Kidney epithelial cell (primary cell): ENCODE measurements at places on chromosomes 6 and 20. TPM values are rescaled to one million over a fixed set of nuclear protein-coding genes. Genes with fewer than 3 reads are reported as not detected.

DNA sequence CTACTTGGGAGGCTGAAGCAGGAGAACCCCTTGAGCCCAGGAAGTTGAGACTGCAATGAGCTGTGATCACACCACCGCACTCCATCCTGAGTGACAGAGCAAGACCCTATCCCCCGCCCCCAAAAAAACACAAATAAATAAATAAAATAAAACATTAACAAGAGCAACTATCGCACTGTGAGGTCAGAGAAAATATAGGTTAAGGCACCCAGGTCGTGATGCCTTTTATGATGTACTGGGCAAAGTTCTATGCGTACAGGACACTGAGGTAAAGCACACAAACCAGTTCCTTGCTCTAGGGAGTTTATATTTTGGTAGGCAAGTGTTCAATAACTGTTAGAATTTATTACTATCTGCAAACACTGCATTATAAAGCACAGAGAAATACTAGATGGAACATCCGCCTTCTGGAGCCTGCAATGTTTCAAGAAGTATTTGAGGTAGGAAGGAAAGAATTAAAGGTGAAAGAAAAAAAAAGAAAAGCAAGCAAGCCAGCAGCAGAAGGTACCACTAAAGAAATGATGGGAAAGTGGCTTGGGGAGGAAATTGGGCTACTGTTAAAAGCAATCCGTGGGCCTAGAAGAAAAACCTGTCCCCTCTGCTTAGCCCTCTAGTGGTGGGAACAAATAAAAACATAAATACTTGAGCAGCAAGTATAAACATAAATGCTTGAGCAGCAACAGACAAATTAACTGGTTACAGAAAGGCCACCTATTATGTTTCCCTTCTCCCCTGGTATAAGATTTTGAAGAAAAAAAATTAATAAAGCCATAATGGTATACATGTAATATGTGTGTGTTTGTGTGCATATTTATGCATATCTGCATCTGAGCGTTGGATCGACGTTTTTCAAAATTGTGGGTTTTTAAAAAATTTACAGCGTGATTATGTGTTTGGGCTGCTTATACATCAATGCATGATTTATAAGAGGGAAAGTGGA lies 128.0 kb downstream of the PHACTR1 start:
- no peak for DNase-seq

- no peak for DNase-seq
Observed at GRCh38 chr20:62405981-62406513, 1.0 kb downstream of the CABLES2 start.

DNA sequence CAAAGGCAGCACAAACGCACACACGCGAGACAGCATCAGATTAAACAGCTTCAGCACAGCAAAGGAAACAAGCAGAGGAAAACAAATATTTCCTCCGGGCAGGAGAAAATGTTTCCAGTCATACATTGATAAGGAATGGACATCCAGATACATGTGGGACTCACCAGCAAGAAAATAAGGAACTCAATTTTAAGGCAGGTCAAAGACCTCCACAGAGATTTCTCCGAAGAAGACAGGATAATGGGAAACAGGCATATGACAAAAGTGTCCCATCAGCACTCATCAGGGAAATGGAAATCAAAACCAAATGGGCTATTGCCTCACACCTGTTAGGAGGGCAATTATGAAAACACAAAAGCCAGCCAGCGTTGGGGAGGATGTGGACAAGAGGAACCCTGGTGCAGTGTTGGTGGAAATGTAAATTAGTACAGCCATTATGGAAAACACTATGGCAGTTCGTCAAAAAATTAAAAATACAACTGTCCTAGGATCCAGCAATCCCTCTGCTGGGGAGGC lies 9.7 kb upstream of the SLCO4A1 start:
- DNase-seq = no peak

DNA sequence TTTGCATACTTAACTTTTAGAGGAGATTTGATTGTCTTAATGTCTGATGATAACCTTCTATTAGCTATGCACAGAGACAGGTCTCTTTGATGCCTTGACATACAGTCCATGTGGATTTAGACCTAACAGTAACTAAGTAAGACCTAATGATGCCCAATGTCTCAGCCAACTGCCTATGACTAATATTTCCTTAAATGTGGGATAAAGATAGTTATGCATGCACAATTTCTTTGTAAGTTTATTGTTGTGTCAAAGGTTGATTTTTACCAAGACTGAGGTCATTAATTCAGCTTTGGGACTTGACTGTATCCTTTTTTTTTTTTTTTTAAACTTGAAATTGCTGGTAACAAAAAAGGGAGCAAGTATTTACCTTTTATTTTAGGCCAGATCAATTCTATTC lies 450.0 kb downstream of the HAO1 start:
- no peak for DNase-seq

DNA sequence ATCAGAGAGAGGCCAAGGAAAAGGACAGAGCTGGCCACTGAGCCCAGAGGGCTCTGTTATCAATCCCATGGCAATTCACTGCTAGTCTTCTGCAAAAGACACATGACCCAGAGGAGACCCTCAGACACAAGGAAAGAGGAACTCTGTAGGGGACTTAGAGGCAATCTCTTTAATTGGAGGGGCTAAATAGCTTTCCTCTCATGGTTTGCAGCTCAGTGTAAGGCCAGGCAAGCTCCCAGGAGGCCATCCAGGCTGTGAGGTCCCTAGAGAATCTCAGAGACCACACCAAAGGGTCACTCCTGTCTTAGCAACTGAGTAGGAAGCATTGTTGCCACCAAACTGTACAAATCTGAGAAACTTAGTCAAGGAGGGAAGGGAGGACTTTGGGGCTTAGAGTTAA lies 10.0 kb upstream of the HLA-DOA start:
- DNase-seq = no peak

DNA sequence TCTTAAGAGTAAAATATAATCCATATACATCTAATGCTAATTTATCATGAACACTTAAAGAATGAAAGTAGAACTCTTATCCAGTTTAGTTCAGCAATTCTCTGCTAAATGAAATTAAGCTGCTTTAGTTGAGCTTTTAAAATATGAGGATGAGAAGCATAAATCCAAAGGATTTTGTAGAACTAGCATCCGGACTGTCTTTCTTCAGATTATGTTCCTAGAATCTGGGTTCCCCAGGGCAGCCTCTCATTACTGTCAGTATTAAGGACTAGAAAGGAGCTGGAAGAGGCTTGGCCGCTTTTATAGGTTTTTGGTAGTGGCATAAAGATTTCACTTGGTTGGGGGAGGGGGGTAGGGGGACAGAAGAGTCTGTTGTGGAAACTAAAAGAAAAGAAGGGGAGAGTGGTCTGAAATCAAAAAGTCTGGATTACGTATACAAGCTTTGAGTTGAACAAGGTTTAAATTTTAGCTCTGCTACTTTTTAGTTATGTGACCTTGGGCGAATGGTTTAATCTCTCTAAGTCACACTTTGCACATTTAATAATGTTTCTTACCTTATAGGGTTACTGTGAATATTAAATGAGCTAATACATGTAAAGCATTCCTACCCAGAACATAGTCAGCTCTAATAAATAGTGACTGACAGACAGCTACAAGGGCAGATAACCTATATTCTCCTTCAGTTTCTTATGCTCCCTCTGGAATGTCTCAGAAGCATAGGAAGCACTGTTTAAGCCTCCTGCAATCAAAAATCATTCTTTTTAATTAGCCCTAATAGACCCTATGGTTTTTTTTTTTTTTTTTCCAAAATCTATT lies 3.7 kb downstream of the SGK1 start:
- DNase-seq = no peak

- no peak for DNase-seq
Observed at GRCh38 chr6:15243910-15244619, 1.8 kb upstream of the JARID2 start.

DNA sequence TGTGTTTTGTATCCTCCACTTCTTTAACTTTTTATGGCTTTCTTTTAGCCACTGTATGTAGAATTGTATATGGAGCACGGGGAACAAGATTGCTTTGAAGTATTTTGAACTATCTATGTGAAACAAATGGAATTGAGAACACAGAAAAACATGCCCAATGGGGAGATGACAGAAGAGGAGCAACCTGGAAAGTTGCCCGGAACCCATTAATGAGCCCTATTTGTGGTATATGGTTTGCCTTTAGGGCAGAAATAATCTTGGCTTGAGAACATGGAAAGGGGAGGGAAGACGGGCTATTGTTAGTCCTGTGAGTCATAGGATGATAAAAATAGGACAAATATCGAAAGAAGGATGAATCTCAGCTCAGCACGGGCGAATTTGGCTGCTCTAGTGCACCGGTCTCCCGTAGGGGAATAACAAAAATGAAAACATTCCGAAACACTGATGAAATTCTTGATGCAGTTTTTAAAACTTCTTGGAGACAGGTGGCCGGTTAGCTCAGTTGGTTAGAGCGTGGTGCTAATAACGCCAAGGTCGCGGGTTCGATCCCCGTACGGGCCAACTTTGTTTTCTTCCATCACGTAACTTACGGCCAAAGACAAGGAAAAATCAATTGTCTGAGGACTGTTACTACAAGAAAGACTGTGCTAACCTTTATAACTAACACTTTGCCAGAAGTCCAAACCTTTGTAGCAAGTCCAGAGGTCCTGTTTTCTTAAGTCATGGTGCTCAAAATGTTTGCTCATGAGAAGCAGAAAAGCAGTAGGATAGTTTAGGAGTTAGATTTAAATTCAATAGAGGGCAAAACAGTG lies 15.7 kb downstream of the HMGN4 start:
- peak; percentile 65 for DNase-seq

- DNase-seq = no peak
Observed at GRCh38 chr6:46026307-46026706, 10.6 kb upstream of the CLIC5 start.

Gene LY6G6F
- not detected in 2 replicates for total RNA-seq

Gene C20orf144
- not detected in 2 replicates for total RNA-seq

Gene CLPSL2
- total RNA-seq = not detected in 2 replicates

Gene SLC4A11
- 4.9 and 8.5 TPM in 2 replicates for total RNA-seq
